Heart left ventricle (tissue), 16 donors: ENCODE measurements at places on chromosomes 11 and 22. TPM values are rescaled to one million over a fixed set of nuclear protein-coding genes. Genes with fewer than 3 reads are reported as not detected.

DNA sequence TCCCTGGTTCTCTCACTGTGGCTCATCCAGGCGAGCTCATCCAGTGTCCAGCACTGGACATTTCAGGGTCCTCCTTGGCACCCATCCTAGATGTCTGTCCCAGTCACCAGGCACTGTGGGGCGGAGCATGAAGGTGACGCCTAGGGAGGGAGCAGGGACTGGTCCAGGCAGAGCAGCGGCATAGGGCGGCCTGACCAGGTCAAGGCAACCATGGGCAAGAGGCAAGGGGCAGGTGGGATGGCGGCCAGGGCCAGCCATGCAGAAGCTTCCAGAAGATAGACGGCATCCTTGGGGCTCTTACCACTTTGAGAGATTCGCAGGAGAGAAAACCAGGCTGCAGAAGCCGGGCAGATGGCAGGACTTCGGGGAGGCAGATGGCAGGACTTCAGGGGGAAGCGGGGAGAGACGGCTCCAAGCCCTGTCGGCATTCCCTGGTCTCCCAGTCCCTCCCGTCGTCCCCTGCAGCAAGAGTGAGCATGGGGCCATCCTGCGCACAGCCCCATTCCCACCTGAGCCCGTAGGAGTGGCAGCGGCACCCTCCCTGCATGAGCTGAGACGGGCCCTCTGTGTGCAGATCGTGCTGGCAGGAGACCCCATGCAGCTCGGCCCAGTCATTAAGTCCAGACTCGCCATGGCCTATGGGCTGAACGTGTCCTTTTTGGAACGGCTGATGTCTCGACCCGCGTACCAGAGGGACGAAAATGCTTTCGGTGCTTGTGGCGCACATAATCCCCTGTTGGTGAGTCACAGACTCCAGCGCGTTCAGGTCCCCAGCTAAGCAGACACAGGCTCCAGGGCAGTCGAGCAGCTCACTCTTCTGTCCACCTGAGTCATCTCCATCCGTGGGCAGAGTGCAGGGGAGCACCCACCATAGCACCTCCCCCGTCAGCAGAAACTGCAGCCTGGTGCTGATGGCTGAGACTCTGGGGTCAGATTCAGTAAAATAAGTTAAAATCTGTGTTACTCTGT is 20.1 kb upstream of the PANX2 start:
- no peak for DNase-seq

The OR51I1 gene
- total RNA-seq = not detected

The DDI1 gene
- not detected for total RNA-seq

DNA sequence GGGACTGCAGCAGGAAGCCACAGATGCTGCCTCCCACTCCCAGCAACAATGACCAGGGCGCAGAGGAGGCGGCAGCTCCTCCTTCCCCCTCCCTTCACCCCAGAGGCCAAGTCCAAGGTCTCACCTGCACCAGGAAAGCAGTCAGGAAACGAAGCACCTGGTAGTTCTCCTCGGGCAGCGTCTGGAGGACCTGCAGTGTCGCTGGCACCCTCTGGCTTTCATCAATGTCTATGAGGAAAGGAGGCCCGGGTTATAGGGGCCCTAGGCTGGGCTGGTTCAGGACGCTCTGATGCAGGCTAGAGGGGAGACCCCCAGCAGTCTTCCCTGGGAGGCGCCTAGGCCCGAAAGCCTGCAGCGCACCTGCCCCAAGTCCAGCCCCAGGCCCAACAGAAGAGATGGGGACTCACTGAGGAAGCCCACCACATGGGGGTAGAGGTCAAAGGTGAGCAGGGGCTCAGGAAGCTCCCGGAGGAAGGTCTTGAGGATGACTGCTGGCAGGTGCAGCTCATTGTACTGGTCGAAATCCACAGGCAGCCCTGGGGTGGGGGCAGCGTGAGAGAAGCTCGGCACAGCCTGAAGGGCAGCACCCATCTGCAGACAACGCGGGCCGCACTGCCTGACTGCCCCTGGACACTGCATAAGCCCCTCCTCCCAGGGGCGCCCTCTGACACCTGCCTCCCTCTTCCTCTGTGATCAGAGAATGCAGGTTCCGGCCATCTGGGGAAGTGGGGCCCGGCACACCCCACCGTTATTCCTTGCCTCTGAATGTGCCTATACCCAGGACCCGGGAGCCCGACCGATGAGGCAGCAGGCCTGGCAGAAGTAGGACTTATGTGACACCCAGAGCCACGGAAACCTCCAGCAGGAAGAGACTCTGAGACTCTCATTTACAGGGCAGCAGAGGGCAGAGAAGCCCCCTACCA is 20.9 kb downstream of the ARHGAP1 start:
- no peak for DNase-seq

DNA sequence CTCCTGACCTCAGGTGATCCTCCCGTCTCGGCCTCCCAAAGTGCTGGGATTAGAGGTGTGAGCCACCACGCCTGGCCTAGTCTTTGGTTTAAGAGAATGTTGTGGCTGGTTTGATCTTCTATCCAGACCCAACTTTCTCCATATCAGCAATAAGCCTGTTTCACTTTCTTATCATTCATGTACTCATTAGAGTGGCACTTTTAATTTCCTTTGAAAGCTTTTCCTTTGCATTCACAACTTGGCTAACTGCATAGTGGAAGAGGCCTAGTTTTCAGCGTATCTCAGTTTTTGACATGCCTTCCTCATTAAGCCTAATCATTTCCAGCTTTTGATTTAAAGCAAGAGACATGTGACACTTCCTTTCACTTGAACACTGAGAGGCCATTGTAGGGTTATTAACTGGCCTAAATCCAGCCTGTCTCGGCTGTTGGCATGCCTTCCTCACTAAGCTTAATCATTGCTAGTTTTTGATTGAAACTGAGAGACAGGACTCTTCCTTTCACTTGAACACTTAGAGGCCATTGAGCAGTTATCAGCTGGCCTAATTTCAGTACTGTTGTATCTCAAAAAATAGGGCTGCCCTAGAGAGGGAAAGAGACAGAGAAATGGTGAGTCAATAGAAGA is 13.1 kb upstream of the RPL3 start:
- DNase-seq = no peak

GRCh38 chr11:112227471-112227870 is 1.2 kb downstream of the PTS start:
- no peak for DNase-seq

- peak; percentile 16 for DNase-seq
Observed at GRCh38 chr22:11253000-11253511, 4274.9 kb upstream of the OR11H1 start.

The MUC5AC gene
- total RNA-seq = not detected

The MIEF1 gene
- total RNA-seq = 15.4 TPM

The CLNS1A gene
- 66.5 TPM for total RNA-seq

The UBQLNL gene
- total RNA-seq = not detected

DNA sequence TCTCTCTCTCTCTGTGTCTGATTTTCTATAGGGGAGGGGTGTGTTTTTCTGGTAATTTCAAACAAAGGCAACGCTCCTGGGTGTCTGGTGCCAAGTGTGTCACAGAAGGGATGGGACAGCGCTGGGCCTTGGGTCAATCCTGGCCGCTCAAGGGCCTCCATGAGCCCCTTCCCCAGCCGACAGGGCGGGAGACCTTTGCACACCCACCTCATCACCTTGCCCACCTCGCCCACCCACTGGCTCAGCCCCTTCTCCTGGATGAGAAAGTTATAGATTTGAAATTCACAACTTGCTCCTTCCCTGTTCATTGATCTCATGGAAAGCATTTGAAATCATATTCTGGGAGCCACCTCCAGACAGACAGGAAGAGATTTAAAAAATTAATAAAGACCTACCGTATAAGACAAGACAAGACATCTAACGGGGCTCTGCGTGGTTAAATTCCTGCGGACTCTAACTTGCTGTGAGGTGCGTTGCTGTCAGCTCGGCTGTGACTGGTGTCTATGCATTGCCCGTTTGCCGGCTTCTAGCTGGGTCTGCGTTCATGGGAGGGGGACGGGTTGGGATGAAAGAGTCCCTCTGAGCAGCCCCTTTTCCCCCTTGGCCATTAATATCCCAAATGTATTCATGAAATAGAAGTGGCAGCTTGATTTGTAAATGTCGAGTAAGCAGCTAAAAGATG is 27.0 kb downstream of the MPPED1 start:
- DNase-seq = no peak

DNA sequence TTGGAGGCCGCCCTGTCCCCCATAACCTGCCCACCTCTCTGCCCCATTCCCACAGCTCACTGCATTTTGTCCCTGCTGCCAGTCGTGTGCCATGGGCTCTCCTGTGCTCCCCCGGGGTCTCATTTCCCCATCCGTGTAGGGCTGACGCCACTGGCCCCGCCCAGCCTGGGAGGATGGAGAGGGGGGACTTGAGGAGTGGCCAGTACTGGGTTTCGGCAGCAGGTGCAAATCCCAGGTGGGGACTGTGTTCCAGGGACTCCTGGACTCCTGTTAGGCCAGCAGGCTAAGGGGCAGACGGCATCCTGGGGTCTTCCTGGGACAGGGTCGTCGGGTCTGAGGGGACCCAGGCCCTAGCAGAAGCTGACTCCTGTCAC is 1.2 kb upstream of the MYO7A start:
- no peak for DNase-seq

- DNase-seq = no peak
Observed at GRCh38 chr11:99425596-99425995, 404.8 kb downstream of the CNTN5 start.

DNA sequence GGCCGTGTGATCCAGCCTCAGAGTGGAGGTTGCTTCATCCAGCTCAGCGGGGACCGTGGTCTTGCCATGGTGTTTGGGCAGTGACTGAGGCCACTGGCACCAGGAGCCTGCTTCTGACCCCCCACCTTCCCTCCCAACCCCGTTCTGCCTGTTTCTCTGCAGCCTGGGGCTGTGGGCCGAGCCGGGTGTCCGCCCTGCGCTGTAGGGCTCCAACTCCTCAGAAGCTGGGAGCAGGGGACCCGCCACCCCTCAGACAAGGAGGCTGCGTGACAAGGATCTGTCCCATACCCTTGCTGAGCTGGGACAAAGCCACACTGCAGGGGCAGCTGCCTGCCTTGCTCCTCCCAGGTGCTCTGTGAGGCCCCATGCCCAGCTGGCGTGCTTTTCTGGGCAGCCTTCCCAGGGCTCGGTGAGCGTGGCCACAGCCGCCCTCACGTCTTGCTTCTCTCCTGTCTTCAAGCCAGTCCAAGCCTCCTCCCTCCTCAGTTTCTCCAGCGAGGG is 11.7 kb upstream of the ARFGAP3 start:
- DNase-seq = peak; percentile 78

GRCh38 chr11:109939166-109939810 is 153.9 kb upstream of the ZC3H12C start:
- no peak for DNase-seq

DNA sequence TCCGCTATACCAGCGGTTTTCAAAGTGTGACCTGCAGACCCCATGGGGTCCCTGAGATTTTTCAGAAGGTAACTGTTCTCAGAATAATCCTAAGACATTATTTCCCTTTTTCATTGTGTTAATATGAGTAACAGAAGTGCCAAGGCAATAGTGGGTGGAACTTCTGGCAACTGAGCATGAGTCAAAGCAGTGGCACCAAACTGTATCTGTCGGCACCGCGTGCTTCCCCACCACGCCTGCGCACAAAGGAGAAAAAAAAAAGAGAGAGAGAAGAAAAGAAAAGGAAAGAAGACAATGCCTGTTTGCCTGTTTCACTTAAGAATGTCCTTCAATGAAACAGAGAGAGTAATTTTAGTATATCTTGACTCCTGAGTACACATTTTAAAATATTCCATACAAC is 679.9 kb downstream of the OPCML start:
- DNase-seq = no peak

DNA sequence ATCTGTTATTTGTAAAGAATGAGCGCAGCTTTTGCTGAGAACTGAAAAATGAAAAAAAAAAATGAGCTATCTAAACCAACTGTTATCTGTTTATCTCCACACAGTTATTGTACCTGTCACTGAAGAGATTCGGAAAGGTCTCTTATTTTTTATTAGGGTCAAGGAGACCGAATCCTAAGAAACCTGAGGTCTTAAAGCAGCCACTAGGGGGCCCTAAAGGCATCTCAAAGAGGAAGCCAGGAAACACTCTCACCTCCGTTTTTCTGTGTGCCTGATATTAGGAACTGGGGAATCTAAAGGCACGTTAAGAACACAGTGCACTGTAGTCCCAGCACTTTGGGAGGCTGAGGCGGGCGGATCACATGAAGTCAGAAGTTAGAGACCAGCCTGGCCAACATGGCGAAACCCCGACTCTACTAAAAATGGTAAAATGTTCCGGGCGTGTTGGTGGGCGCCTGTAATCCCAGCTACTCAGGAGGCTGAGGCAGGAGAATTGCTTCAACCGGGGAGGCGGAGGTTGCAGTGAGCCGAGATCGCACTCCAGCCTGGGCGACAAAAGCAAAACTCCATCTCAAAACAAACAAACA is 3.5 kb upstream of the LARGE1 start:
- peak; percentile 59 for DNase-seq

GRCh38 chr11:45410391-45411227 is 124.5 kb upstream of the SYT13 start:
- no peak for DNase-seq

- peak; percentile 37 for DNase-seq
Observed at GRCh38 chr11:62958547-62959421, 26.0 kb downstream of the SLC22A6 start.

DNA sequence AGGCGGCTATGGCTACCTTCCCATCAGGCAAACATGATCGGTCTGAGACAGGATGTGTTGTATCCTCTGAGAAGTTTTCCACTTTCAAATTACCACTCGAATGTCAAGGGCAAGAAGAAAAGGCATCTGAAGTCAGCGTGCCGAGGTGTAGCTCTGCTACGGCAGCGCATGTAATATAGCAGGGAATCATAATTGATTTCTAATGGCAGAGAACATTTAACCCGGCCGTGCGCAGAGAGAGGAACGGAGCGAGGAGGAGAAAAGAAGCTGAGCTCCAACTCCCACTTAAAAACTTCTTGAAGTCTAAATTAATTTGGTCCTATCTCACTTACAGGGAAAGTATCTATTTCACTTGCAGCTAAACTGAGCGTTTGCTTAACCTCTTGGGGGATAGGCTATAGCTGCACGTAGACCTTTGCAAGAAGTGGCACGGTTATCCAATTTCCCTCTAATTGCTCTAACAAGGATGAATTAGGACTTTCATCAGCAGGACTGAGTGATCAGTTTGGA is 137.3 kb upstream of the KIRREL3 start:
- DNase-seq = no peak

DNA sequence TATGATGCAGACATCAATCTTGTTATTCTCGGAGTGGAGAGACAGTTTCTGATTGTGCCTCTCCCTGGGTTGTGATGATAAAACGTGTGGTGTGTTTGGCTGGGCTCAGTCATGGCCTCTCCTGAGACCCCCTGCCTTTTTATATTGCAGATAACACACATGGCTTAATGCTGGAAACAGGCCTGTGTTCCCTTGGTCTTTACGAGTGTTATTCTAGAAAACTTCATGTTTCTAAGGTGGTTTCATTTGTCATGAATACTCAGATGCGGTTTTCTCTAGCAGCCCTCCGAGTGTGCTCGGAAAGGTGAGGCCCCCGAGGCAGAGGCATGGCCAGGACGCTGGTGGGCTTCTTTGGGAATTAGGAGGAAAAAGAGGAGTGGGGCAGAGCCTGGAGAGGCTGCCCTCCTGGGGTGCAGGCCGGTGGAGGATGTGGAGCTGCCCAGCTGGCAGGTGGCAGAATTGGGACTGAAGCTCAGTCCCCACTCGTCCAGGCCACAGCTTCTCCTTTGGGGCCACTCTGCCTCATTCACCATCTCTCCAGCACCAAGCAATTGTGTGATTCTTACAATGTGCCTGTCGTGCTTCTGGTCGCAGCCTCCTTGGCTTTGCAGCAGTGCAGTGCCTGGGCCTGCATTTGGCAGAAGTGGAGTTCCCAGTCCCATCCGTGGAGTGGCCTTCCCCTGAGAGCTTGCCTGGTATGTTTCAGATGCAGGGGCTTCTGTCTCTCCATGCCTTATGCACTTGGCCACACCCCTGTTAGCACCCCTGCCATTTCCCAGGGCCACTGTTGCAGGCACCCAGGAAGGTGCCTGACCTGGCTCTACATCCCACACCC is 309.6 kb downstream of the TBC1D22A start:
- no peak for DNase-seq

The C11orf54 gene
- total RNA-seq = 24.2 TPM
